ENCODE measurements at places on chromosomes 13 and 19.

DNA sequence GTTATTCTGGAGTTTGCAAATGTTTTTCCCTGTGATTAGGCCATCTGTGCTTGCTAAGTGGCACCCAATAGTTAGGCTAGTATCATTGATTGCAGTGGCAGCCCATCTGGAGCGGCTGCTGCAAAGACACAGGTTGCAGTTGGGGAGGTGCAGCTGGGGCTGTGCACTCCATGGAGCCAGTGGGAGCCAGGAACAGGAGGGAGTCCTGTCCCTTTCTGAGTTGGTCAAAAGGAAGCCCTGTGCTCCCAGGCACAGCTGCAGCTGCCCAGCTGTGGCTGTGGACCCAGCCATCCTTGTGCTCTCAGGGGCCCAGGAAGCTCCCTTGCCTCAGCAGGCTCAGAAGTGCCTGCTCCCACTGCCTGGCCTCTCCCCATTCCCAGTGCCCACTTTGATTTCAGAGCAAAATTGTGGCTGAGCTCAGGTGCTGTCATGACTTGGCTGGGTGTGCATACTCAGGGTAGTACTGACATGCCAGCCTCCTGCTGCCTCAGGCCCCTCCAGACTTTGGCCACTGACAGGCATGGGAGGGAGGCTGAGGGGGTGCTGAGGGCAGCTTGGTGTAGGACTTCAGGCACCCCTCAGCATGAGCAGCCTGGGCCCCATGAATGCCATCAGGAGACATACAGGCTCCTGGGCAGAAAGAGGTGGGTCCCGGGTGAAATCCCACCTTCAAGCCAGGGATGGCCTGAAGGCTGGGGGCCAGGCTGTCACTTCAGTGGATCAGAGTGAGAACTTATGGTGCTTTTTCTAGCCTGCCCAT is 270.6 kb downstream of the PCDH20 start:
- DNase-seq, result no peak

DNA sequence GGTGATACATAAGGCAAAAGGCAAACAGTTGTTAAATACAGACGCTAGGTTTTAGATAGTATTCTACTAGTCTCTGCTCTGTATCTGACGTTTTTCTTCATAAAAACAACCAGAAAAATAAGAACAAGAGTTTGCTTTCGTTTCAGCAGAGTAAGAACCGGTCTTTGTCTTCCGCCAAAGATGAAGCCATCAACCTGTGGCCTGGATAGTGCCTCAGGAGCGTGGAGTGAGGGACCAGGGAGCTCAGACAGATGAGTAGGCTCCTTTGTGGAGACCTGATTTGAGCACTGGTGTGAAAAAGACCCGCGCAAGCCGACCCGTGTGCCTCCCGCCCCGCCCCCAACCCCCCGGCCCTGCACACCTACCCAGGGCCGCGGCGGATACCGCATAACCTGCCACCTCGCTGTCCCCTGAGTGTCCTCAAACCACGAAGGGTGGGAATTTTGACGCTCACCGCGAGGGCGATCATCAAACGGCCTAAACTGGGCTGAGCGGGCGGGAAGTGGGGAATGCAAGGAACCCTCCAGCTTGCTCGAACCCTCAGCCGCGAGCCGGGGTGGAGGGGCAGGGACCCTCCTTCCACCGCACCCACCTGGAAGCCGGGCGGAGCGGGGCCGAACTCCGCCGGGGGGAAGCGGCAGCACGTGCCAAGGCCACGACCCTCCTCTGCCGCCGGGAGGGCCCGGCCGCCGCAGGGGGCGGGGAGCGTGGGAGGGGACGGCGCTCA is 866 bp upstream of the LMO7 start:
- peak; percentile 12 for DNase-seq

DNA sequence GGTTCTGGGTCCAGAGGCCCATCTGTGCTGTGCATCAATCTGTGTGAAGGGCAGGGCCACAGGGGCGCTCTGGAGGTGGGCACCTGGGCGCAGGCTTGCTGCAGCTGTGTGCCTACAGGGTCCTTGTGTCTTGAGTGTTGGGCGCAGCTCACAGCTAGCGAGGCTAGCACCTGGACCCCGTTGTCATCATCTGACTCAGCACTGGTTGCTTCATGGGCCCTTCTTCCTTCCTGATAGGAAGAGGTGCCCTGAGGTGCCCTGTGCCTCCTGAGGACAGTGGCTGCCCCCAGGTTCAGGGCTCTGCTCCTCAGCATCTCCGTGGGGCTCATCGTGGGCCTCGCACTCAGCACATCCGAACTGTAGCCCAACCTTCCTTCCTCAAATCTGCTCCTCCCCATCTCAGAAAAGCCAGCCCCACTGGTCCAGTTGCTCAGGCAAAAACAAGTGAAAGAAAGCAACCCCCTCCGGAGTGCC is 54.8 kb downstream of the GATAD2A start:
- DNase-seq, result peak; percentile 13

GRCh38 chr19:47842941-47843340 is 16.1 kb upstream of the TPRX2 start:
- no peak for DNase-seq

DNA sequence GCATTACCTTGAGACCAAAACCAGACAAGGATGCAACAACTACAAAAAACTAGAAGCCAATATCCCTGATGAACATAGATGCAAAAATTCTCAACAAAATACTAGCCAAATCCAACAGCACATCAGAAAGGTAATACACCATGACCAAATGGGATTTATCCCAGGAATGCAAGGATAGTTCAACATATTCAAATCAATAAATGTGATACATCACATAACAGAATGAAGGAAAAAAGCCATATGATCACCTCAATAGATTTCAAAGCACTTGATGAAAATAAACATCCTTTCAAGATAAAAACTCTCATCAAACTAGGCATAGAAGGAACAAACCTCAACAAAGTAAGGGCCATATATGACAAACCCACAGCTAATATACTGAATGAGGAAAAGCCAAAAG is 10.2 kb upstream of the ZNF546 start:
- DNase-seq, result no peak

DNA sequence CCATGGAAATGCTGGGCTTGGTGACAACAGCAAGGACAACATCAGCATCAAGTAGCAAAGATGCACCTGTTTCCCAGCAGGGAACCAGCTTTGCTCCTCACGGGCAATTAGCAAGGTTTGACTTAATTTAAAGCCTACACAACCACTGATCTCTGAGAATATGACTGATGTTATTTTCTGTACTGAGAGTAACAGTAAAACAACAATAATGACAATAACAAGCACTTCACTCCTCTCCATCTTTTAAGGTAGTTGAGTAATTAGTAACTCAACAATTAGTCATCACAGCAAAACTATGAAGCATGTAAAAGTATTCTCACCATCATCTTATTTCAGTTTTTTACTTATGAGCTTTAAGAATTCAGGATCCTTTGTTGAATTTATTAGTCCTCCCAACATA is 37.3 kb downstream of the ENOX1 start:
- DNase-seq, result no peak

DNA sequence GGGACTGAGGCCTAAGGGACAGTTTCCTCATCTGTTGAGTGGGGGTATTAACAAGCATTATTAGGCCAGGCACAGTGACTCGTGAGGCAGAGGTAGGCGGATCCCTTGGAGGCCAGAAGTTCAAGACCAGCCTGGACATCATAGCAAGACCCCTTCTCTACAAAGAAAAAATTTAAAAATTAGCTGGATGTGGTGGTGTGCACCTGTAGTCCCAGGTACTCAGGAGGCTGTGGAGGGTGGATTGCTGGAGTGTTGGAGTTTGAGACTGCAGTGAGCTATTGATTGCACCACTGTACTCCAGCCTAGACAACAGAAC is 11.3 kb upstream of the FOSB start:
- no peak for DNase-seq

DNA sequence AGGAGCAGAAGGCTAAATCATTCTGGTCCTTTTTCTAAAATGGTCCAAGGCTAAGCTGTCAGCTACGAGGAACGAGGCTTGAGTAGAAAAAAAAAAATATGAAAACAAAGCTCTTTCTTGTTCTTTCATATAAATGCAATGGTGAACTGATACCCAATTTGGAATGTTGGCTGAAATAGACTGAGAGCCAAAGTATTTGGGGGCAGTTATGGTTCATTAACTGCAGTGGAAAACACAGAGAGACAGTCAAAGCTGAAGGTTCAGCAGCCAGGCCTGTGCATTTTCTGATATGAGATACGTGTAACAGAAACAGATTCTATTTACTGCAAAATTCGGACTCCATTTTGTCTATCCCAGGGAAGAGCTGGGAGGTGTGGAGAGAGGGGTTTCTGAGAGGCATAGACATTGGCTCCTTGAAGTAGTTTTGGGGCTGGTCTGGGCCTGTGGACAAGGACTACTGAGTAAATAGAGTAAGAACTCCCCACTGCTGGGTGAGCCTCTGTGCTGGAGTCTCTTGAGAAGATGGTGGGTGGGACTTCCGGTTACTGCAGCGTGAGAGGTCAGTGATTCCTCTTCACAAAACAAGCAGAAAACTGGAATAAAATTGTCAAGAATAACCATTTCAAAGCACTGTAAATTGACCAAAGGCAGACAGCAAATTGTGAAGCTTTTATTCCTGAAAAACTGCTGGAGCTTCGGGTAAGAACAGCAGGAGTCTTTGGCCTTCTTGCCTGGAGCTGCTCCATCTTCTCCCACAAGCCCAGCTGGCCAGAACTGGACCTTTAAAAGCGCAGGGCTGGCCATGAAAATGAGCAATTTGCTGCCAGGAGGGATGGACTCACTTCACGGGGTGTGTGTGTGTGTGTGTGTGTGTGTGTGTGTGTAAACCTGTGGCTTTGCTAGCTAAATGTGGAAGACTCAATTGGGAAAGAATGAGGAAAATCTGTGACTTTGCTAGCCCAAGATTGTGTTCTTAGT is 43.1 kb upstream of the CNMD start:
- DNase-seq, result no peak

DNA sequence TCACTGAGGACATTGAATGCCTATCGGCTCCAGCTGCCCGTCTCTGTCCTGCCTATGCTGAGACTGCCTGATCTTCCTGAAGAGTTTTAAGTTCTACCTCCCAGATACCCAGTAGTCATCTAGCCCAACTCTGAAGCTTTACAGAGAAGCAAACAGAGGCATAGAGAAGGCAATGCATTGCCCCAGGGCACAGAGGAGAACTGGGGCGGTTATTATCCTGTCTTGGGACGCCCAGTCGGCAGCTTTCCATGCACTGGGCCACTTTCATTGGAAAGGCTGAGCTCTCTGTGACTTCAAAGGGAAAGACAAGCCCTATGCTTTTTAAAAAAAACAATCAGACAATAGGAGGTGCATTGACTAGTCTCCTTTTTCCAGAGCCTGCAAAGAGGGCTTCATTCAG is 71.6 kb downstream of the HSPH1 start:
- no peak for DNase-seq

DNA sequence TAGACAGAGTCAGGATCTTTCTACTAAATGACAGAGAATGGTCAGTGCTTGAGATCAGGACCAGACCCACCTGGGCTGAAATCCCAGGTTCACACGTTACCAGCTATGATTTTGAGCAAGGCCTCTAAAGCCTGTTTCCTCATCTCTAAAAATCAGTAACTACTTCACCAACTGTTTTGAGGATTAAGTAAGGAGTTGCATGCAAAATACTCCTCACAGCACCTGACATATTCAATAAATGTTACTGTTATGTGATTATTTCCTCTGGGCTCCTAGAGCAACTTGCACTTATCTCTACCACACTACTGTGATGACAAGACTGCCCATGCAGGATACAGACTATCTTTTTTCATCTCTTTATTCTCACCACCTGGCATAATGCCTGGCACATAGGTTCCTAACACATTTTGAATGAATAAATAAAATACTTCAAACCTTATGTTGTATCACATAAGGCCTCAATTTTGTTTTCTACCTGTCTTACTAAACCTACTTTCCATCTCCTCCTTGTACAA is 1.8 kb downstream of the KATNAL1 start:
- DNase-seq, result no peak

- DNase-seq, result no peak
These were observed 244.4 kb downstream of the DLEU7 start for GRCh38 chr13:50599046-50599445.

- DNase-seq, result no peak
These were observed 195.8 kb downstream of the UQCRFS1 start for GRCh38 chr19:29016926-29017760.

GRCh38 chr19:37309834-37310575 is 60.9 kb upstream of the ZNF527 start:
- no peak for DNase-seq

DNA sequence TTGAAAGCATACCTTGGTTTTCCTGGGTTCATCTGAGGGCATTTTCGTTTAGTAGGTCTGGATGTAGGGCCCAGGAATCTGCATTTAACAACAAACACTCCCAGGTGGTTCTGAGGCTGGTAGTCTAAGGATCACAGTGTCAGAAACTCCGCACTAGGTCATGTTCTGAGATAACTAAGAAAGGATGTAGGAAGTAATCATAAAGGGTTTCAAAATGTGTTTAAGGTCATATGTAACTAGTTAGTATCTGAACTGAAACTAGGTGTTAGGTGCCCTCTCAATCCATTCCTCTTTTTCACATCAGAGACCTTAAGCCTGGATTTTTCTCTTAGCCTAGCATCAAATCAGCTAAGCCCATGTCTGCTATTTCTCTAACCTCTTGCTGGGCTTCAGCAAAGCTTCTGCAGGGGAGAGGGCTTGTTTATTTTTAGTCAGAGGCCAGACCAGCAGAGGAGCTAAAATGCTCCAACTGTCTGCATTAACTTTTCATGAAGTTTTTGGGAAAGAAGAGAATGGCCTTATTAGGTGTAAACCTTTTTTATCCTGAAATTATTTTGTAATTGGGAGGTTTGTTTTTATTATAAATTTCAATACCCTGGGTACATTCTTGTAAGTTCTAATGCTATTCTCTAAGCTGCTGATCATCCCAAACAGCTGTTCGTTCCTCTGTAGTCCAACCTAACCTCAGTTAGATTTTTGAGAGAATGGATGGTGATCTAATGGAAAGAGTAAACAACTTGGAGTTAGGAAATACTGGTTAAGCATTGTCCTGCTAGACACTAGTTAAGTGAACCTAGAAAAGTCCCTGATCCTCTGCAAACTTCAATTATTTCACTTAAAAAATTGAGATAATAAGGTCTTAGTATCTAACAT is 262.8 kb upstream of the RFC3 start:
- no peak for DNase-seq

DNA sequence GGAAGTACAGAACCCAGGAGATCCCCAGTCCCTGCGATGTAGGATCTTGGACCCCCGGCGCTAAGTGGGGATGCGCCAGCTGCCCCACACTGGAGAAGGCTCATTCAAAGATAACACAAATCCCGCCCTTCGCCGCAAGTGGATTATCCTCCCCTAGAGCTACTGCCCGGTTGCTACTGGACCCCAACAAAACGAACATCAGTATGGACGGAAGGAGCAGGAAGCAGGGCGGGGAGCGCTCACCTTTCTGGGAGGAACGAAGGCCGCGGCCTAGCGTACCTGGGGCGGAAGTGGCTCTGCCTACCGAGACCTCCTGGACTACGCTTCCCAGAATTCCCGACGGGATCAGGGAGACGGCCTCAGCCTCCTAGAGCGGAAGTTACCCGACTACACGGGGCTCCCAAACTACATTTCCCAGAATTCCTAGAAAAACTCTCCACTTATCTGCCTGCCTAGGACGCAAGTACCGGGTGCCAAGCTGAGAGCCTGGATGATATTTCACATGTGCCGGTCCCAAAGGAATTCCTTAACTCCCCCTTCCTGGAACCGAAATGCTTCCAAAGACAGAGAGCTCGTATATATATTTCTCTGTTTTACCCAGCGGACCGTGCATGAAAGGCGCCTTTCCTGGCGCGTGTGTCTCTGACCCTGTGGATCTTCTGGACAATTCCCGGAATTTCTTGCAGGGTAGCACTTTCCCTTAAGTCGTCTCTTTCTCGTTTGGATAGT is at the start of gene ZNF112:
ZNF112 (minus strand) TSS at position 298 of the 729 bp plus-strand sequence. CDS start 16,141 bp downstream, outside the sequence.
- no peak for DNase-seq

GRCh38 chr13:31697290-31697689 is 42.0 kb upstream of the RXFP2 start:
- DNase-seq, result no peak

- DNase-seq, result no peak
These were observed 816.9 kb upstream of the SLC10A2 start for GRCh38 chr13:103883164-103883563.

Data from memory B cell (primary cell).